ENCODE measurements at places on chromosomes 5 and 9.

DNA sequence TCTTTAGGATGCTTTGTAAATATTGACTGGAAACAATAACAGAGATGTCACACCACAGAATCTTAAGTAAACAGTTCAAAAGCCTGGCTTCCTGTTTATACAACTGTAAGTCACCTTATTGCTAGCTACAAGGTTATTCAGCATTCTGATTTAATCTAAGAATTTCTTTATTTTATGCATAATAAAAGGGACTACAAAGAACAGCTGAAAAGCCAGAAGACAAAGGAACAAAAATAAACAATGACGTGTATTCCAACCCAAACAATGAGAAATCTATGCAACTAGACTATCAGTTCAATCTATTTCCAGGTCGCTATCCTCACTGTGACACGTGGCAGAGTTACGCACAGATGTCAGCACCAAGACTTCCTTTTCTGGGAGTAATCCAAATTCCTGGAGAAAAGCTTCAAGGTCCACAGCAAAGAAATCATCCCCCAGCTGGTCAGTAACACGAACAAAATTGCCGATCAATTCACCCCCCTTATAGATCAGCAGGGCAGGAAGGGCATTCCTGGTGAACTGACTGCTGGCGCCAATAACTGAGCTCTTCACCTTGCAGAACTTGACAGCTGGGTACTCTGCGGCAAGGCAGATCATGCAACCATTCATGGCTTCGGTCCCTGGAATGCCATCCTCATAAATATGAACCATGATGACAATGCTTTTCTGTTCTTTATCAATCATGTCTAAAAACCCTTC lies 8.4 kb downstream of the PDCL start:
- DNase-seq, result no peak

DNA sequence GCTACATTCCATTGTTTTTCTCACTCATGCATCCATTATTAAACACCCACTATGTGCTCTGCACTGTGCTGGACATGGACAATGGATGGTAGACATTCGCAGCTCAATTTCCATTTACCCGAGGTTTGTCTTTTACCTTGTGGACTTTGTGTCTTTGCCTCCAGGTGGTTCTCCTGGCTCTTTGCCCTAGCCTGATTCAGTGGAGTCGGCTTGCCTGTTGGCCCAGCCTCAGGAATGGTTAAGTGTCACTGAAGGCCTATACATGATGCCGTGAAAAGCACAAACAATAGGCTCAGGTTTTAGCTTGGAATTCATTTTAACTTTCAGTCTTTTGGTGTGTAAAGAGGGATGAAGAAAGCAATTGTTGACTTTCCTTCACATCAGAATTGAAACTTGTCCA lies 16.5 kb upstream of the DMRT3 start:
- no peak for DNase-seq

DNA sequence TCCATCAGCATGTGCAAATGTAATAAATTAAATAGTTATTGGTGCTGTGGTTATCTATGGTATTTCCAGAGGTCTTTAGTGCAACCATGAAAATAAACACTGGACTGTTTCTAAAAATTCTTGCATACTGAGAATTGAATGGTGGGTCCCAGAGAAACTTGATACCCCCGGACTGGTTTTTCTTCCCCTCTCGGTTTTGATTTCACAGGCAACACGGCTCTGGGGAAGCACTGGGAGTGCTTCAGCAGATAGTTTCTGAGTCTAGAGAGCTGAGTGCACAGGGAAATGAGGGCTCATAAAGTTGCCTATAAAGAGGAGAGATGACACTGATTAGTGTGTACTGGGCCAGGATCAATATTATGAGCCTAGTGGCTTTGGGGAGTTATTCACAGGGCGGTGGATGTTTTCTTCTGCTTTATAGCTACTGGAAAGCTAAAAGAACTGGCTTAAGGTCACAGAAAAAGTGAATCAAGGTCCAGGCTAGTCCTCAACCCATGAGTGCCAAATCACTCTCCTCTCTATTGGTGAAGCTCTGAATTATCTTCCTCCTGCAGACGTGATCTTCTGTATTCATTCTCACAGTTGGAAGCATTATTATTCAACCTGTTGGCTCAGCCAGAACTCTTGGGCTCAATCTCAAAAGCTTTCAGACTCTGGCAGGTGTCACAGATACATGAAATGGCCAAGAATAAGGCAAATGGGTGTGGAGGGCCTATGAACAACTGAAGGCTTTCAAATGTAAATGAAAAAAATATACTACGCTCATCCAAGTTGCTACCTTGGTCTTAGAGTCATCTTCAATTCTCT lies 170.2 kb upstream of the HMHB1 start:
- no peak for DNase-seq

GRCh38 chr5:3217114-3217513 lies 378.5 kb upstream of the IRX1 start:
- no peak for DNase-seq

GRCh38 chr5:59621477-59621876 lies 272.0 kb downstream of the PDE4D start:
- no peak for DNase-seq

DNA sequence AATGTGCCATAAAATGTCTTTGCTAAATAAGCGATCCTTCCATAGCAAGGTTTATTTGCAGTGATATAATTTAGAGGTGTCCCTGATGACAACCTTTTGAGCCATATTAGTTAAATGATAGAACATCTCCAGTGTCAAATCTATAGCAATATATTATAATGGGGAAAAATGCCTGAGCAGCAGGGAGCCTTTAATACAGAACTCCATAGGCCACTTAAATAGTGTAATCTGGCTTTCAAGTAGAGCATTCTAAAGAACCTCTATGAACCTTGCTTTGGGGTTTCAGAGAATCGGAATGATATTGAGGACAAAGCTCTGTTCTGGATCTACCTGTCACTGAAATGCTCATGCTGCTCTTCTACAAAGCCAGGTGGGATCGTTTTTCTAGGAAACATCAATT lies 96.7 kb upstream of the MEF2C start:
- no peak for DNase-seq

- no peak for DNase-seq
Measured at GRCh38 chr5:38728029-38728428, 117.8 kb upstream of the OSMR start.
